ENCODE measurements at places on chromosomes 1 and 21.

GRCh38 chr1:81998165-81998564 is 197.4 kb downstream of the ADGRL2 start:
- no peak for DNase-seq

GRCh38 chr1:202134645-202135172 is 9.8 kb downstream of the ARL8A start:
- DNase-seq = no peak

- DNase-seq = no peak
These were observed 5.4 kb downstream of the SOAT1 start for GRCh38 chr1:179298952-179299351.

- DNase-seq = peak; percentile 20
These were observed 8.3 kb downstream of the WARS2 start for GRCh38 chr1:119132179-119132578.

GRCh38 chr1:245656189-245656717 is 501.5 kb downstream of the KIF26B start:
- DNase-seq = no peak

- no peak for DNase-seq
These were observed 47.1 kb downstream of the C8A start for GRCh38 chr1:56901716-56902115.

GRCh38 chr21:36849461-36850105 is 116.9 kb downstream of the HLCS start:
- no peak for DNase-seq

- peak; percentile 0 for DNase-seq
These were observed 25.4 kb downstream of the OLFM3 start for GRCh38 chr1:101971304-101971703.

- DNase-seq = no peak
These were observed 170.7 kb upstream of the POU3F1 start for GRCh38 chr1:38217316-38217715.

DNA sequence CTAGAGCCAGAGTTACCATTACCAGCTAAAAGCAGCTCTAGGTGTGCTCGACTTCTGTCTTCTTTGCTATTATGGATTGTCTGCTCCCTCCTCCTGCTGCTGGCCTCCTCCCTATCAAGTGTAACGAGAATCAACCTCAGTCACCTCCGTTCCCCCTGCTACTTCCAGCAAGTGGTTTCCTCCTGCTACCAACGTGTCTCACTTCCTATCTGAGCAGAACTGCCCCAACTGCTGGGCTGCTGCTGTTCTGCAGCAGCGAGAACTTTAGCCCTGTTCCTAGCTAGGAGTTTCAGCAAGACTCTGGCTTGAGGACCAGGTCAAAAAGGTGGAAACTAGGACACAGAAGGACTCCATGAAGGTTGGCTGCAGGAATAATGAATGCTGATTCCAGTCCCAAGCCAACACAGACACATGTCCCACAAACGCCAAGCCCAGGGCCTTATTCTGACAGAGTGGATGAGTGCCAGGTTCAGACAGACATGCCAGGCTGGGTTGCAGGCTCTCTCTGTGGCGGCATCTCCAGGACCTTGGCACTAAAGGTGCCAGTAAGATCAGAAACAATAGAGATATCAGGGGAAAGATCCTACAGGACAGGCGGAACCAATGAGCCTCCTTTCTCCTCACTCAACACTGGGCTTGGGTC is 46.9 kb downstream of the CD34 start:
- no peak for DNase-seq

- DNase-seq = peak; percentile 71
These were observed 166.7 kb downstream of the CLIC6 start for GRCh38 chr21:34835526-34835925.

GRCh38 chr1:26016258-26016952 is 5.2 kb upstream of the EXTL1 start:
- no peak for DNase-seq

- DNase-seq = peak; percentile 73
These were observed 92.5 kb downstream of the SLC25A24 start for GRCh38 chr1:108107658-108108057.

DNA sequence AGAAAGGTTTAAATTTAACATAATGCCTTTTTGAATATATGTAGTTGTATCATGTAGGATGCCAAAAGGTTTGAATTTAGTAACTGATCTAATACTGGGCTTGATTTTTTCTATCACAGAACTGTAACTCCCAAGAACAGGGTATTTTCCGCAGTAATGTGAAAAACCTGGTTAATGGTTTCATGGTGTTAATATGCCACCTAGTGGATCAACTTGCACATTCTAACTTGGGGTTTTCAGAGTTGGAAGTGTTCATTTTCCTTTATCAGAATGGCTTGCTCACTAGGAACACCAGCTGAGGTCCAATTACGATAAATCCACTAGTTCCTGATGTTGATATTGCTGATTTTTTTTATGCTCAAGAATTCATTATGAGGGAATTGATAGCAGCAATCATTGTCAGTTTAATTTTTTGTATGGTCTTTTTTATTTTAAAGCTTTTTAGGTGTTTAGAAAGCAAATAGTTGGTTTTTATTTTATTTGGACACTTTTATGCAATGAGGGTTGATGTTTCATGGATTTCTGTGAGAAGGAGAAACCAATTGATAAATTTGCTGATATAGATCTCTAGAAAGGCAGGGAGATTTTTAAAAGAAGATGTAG is 157.2 kb downstream of the PLA2G4A start:
- DNase-seq = peak; percentile 64

- DNase-seq = no peak
These were observed 7.1 kb upstream of the C1orf115 start for GRCh38 chr1:220682901-220683576.

GRCh38 chr1:154839691-154840090 is 30.4 kb downstream of the KCNN3 start:
- no peak for DNase-seq

DNA sequence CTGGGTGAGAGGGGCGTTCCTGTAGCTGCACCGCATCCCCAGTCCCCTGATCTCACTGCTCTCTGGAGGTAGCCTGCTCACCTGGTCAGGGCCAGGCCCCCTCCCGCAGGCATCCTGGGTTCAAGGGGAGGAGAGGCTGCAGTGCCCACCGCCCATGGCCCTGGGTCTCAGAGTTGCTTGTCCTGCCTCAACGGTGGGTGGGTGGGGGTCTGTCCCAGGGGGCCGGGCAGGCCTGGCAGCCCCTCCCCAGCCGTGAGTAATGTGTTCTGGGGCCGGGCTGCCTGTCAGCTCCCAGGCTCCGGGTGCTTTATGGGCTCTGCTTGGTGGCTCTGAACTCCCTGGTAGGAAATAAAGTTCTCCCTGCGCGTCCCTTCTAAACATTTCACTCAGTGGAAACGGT is 126.9 kb downstream of the CASZ1 start:
- DNase-seq = no peak

GRCh38 chr1:100607628-100608240 is 69.8 kb downstream of the GPR88 start:
- peak; percentile 68 for DNase-seq

GRCh38 chr1:53081384-53082066 is 19.5 kb downstream of the PODN start:
- no peak for DNase-seq

DNA sequence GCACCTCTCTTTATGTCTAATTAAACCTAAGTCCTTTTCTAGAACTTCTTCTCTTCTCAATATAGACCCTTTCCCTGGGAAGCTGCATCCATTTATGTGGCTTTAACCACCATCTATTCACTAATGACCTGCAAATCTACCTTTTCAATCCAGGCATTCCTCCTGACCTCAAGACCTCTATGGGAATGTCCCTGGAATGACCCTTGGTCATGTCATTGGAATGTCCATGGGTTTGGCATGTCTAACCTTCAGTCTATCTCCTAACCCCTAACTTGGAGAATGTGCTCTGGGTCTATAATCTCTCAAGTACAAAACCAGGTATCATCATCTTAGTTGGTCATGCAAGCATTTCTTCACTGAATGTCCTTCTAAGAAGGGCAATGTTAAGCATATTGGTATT is 196.1 kb downstream of the KCNH1 start:
- no peak for DNase-seq

DNA sequence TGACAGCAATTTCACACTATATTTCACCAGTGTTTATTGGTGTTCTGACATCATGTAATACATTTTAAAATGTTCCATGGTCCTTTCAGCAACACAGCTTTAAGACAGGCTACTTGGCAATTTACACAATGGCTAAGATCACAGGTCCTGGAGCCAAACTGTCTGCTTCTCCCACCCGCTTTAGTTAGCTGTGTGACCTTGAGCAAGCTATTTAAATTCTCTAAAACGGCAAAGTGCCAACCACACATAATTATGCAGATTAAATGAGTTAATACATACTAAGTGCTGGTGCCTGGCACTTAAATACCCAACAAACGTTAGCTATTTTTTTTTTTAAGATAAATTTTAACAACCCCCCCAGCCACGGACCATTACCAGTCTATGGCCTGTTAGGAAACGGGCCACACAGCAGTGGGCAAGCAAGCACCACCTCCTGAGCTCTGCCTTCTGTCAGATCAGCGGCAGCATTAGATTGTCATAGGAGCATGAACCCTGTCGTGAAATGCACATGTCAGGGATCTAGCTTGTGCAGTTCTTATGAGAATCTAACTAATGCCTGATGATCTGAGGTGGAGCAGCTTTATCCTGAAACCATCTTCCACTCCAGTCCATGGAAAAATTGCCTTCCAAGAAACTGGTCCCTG is 26.9 kb downstream of the SOD1 start:
- no peak for DNase-seq

GRCh38 chr1:226864311-226864710 is 6.1 kb upstream of the PSEN2 start:
- DNase-seq = no peak

DNA sequence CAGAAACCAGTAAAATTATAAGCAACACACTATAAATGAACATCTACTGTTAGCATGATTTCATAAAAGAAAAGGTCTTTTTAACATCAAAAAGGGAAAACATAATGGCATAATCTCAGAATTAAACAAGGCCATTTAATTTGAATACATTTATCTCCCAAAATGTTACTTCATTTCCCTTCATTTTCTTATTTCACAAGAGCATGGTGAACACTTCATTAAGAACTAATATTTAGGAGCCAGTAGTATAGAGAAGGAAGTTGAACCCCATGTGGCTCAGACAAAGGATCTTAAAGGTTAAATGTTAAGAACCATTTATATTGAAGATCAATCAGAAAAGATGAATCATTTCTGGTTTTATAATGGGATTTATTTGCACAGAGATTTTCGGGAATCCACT is 981.7 kb downstream of the TTLL7 start:
- DNase-seq = no peak

GRCh38 chr1:225998560-225999226 is 450 bp downstream of the SDE2 start:
- peak; percentile 15 for DNase-seq

- no peak for DNase-seq
These were observed 39.7 kb upstream of the SDC3 start for GRCh38 chr1:30948278-30948677.

DNA sequence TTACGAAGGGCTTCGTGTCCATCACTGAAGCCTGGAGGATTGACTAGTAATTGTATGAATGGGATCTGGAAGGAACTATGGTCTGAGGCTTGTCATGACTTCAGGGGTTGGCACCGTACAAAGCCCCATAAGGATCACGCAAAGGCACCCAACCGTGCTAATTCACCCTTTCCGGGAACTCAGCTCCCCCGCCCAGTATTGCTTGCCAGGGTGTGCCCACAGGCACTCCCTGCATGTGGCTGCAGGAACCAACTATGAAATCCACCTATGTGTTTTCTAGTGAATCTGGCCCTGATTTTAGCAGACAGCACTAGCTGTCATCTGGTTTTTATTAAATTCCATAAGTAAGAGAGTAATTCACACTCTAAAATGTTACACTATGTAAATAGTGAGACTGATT is 139.2 kb downstream of the TM2D1 start:
- peak; percentile 37 for DNase-seq

DNA sequence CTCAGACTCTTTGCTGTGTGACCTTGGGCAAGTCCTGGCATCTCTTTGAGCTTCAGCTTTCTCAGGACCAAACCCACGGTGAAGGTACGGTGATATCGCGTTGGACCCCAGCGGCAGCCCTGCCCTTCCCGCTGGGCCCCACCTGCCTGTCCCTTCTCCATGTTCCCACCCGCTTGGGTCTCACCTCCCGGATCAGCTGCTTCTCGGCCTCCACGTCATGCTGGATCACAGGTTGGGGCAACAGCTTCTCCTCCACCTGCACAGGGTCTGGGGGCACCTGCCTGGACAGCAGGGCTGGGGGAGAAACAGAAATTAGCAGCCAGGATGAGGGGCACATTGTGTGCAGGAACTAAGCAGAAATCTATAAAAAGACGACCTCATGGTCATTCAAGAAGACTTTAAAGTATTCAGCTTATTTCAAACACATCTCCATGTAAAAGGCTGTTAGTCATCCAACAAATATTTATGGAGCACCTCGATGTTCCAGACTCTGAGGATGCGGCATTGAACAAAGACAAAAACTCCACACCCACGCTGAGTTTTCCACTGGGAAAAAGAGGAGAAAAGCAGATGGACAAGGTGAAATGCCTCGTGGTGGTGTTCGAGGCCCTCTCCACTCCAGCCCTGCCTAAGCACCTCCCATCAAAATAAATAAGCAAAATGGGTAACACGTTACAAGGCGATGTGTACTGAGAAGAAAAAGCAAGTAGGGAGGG is 19.5 kb downstream of the KIF17 start:
- DNase-seq = peak; percentile 81

- DNase-seq = peak; percentile 55
These were observed 819 bp upstream of the GPR3 start for GRCh38 chr1:27391511-27392095.

DNA sequence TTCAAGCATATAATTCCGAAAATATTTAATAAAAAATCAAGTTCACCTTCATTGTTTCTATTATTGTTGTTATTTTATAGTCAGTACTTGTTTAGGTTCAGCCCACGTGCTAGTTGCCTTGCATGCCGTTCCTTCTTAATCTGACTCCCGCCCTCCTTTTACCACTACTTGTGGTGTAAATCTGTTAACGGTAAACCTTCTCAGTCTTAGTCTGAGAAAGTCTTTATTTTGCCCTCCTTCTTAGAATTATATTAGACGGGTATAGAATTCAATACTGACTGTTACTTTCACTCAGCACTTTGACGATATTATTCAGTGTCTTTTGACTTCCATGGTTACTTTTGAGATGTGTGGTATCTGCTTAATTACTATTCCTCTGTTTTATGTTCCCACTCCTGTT is 104.8 kb downstream of the RGL1 start:
- no peak for DNase-seq

DNA sequence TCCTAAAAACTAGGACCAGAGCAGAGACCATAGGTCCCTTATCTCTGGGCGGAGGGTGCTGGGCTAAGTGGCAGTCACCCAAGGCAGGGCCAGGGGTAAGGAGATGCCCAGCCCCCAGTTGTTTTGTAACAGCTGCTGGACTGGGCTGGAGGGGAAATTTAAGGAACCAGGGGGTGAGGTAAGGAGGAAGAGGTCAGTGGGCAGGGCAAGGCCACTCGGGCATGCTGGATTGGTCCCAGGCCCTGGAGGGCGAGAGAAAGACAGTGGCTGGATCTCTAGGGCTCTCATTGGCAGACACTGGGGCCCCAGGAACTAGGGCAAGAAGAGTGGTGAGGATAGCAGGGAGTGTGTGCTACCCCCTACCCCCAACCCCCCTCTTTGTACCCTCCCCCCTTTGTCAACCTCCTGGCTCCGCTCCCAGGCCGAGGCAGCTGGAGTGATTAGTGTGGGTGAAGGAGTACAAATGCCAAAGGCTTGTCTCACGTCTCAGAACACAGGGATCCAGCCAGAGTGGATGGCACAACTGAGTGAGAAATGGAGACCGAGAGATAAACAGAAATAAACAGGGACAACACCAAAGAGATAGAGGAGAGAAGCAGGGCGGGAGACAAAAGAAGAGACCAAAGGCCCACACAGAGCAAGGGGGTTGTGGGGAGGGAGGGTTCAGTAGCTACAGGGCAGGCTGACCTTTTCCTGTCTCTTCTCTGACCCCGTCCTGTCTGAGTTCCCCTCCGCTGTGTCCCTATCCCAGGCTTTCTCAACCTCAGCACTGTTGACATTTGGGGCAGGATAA is 20.5 kb upstream of the THRAP3 start:
- DNase-seq = peak; percentile 73

Data from fibroblast of skin of right quadriceps (primary cell).